ENCODE measurements at places on chromosomes 16 and 17.

DNA sequence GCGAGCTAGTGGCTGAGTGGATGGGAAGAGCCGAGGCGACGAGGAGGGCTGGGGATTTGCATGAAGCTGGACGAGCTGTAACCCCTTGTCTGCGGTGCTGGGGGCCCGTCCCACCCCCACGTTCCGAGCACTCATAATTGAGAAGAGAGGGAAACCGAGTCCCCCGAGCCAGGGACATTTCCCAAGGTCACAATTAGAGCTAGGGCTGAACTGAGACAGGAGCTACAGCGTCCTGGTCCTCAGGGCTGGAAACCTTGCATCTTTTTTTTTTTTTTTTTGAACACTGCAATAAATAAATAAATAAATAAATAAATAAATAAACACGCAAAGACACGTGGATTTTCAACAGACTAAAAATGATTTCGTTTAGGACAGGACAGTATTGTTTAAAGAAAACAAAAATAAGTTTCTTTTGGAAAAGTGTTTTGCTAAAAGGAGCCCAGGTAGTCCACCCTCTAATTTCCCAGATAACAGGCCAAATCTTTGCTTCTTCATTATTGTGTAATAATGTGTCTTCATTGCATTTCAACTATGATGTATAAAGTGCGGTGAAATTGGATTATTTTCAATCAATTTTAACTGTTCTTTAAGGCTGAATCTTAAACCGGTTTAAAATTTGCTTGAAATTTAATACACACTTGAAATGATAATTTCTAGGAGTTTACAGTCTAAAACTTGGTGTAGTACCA is 992 bp downstream of the GDPD1 start:
- no peak for DNase-seq

DNA sequence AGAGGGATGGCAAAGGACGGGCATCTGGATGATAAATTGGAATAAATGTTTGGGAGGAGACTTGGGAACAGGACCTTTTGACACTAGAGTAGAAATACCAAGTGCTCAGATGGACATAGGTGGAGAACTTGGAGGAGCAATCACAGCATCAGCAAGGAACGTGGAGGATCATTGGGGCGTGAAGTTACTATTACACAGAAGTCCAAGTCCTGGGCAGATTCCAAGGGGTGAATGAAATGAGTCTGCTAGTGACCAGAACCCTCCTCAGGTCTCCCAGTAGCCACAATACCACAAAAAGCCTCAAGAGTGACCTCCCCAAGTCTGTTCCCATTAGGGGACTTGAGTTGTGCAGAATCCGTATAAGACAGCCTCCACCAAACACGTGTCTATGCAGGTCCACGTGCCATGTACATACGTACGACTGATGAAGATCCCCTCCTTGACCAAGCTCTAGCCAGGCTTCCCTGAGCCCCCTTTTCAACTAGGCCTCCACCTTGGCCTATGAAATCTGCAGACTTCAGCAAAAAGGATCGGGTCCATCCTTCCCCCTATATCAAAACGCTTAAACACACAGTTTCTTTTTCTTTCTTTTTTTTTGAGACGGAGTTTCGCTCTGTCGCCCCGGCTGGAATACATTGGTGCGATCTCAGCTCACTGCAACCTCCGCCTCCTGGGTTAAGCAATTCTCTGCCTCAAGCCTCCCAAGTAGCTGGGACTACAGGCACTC is 2.2 kb downstream of the C17orf67 start:
- DNase-seq: no peak

- DNase-seq: no peak
Measured at GRCh38 chr16:30875871-30876801, 17.7 kb downstream of the BCL7C start.

GRCh38 chr17:47119746-47120520 is 69.2 kb downstream of the CDC27 start:
- DNase-seq: no peak

GRCh38 chr17:77372444-77373298 is 231.9 kb downstream of the SEC14L1 start:
- no peak for DNase-seq

GRCh38 chr16:81035975-81036750 is 521 bp downstream of the ATMIN start:
- no peak for DNase-seq

DNA sequence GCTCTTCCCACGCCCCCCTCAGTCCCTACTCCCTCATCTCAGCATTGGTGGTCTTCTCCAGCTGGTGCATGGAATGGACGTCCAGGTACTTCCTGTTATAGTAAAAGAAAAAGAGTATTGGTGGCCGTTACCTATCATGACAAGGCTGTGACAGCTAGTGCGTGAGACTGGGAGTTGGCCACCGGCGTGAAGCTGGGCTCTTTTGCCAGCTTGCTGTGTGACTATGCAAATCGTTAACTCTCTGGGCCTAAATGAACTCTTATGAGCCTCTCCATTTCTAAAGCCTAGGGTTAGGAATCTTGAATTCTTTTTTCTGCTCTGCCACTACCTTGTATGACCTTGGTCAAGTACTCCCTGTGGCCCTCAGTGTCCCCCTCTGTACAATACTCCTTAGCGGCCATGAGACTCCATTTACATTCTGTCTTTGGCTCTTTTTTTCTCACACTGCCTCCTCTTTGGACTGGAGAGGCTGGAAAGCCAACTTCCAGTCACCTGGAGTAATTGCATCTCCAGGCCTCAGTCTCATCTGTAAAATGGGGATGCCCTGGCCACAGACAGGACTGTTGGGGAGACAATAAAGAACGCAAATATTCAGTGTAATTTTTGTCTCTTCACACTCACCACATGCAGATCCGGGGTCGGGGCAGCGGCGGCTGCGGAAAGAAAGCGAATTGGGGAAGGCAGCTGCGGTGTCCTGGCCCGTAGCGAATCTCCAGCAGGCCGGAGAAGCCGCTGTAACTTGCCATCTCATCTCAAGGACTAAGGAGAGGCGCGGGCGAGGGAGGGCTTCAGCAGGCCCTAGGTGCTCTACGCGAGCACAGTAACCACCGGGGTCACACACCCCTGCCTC is 1.1 kb downstream of the CFAP119 start:
- DNase-seq: no peak

- no peak for DNase-seq
Measured at GRCh38 chr16:89552913-89553312, 7.6 kb upstream of the RPL13 start.

- no peak for DNase-seq
Measured at GRCh38 chr17:5011928-5012327, 14.2 kb downstream of the KIF1C start.

DNA sequence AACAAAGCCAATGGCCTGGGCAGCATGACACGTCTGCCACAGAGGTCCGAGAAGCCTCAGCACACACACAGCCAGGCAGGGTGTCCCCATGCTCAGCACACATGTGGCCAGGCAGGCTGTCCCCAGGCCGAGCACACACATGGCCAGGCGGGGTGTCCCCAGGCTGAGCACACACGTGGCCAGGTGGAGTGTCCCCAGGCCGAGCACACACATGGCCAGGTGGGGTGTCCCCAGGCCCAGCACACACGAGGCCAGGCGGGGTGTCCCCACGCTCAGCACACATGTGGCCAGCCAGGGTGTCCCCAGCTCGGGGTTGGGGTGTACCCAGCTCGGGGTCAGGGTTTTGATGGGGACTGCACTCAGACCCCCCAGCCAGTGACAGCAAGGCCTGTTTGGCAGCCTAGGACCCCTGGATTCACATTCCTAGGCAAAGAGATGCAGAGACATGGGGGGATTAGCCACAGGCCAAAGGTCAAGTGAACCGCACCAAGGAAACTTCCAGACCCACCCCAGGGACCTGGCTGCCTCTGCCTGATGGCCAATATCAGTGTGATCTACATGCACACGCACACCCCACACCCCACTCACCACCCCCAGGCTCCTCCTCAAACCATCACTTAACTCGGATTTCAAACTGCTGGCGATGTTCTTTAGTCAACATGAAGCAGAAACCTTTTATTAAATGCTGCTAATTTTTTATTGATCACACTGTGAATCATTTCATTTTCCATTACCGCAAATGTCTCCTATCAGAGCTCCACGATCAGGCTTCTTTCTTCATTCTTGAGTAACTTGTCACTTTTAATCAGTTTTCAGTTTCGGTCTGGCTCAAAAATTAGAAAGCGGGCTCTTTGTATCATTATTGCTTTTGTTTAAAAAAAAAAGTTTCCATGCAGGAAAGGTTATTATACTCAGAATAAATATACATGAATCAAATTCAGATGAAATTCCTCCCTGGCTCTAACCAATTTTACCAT is 111.4 kb downstream of the ZNF423 start:
- DNase-seq: no peak

- no peak for DNase-seq
Measured at GRCh38 chr17:27996202-27997043, 46.1 kb upstream of the NLK start.

- DNase-seq: no peak
Measured at GRCh38 chr16:57728336-57729181, 7.0 kb upstream of the KATNB1 start.

DNA sequence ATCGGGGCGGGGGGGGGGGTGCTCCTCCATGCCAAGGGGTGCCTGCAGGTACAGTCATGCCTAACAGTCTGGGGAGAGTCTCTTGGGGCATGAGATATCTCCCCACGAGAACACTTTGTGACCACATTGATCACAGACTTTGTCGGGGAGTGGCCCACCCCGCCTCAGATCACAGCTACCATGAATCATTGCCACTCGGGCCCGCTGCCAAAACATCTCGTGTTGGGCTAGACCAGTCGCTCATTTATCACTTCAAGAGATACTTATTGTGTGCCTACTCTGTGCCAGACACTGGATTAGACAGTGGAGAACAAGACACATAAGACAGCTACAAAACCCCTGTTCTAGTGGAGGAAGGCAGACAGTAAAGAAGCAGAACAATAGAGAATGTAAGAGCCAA is 72.6 kb downstream of the CLEC16A start:
- peak; percentile 33 for DNase-seq

GRCh38 chr17:64403881-64404460 is 13.3 kb upstream of the PECAM1 start:
- no peak for DNase-seq

DNA sequence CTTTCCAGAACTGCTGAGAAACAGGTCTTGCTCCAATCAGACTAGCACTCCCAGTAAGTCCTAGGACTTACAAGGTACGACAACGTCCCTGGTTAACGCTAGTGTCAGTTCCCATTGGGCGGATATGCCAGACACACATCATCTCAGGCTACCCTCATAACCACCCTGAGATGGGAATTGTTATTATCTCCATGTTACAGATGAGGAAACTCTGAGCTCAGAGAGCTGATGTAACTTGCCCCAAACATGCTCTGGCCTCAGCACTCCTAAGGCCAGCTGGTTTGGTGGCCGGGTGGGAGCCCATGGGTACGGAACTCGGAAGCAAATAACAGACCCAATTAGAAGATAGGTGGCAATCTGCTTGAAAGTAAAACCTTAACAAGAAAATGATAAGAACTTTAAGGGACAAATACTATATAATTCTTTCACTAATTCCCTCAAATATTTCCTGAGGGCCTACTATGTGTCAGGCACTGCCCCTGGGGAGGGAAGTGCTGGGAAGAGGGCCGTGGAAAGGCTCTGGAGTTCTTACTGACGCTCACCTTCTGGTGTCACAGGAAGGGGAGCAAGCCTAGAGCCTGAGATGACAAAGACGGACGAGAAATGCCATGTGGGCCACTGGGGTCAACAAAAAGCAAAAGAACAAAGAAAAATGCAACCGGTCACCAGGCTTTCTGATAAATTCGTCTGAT is 6.9 kb downstream of the CREBBP start:
- no peak for DNase-seq

GRCh38 chr16:55017321-55017720 is 86.7 kb downstream of the IRX5 start:
- DNase-seq: no peak

DNA sequence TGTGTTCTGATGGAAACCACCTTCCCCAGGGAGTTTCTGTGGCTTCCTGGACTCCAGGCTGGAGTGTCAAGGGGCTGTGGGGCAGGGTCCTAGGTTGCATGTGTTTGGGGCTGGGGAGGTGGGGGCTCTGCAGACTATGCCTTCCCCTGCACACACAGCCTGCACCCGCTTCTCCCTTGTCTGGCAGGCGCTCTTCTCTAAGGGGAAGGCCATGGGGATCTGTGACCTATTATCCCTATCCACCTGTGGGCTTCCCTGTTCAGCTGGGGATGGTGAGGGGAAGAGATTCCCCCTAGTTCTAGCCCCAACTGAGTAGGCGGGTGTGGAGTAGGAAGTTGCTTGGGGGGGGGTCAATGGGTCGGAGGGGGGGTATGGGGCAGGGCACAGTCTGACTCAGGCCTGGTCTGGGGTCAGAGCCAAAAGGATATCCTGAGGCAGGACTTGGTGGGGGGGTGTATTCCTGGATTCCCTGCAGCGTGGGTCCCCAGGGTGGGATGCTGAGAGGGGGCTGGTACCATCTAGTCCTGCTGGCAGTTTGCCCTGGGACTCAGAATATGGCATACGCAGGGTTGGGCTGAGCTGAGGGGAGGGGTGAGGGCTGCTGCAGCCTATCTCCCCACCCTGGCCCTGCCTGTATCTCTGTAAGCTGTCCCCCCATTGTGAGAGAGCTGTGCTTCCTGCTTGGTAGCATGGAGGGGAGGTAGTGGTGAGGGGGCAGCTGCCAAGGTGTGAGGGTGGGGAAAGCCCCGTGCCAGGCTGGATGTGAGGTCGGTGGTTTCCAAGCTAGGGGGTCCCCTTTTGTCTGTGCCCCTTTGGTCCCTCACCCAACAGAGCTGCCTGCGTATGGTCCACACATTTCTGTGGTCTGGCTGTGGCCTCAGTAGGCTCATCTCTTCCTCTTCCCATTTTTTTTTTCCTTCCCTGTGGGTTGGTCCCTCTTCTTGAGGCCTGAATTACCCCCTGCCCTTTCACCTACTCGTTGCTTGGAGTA is 14.7 kb downstream of the RARA start:
- no peak for DNase-seq

DNA sequence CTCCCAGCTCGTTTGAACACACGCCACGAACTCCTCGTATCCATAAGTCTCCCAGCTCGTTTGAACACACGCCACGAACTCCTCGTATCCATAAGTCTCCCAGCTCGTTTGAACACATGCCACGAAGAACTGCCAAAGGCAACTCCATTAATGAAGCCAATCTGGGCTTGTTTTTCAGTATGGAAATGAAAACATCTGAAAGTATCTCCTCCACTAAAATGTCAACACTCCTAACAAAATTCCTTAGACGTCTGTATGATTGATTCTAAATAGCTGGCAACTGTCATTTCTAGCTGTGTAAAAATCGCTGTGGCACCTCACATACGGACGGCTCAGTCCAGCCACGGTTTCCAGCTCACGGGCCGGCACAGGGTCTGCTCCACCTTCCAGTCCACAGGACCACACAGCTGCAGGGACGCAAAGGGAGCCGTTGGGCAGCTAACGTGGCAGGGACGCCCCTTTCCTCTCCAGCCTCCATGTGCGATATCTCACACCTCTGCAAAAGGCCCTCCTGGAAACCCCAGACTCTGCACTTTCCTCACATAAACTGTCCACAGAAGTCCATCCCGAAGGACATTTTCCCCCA is 67.1 kb upstream of the METRNL start:
- DNase-seq: no peak

GRCh38 chr17:64617125-64617780 is 44.9 kb downstream of the SMURF2 start:
- no peak for DNase-seq

GRCh38 chr16:68596266-68596665 is 48.8 kb upstream of the CDH3 start:
- no peak for DNase-seq
